ENCODE measurements at places on chromosomes 1 and 21.

DNA sequence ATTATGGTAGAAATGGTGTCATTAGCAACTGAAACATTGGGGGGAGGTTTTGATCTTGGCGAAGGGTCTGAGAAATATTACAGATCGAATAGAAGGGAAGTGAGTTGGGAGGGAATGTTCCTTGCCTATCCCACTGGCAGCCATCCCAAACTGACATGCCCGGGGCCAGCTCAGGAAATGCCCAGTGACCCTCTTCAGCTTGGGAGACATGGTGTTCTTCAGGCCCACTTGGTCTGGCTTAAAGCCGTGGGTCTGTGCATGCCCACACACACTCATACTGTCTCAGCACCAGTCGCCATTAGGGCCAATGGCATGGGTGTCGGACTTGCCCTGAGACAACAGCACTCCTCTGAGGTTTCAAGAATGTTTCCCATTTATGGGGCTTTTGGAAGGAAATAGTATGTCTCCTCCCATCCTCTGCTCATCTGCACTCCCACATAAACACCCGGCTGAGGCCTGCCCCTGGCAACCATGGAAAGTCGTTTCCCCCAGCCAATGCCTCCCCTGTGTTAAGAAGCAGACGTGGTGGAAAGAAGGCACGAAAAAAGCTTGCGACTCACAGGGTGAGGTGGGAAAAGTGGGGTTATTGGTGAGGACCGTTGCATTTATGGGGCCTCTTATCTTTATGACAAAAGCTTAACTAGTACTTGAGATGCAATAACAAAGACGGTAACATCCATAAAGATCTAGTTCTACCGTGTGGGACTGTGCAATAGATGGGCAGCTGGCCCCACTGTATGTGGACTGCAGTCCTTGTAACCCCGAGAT lies 2.0 kb downstream of the RNF186 start:
- no peaks in the 10 kb centered on the region for H3K27me3 ChIP-seq
- H3K27ac ChIP-seq: no peak overlapping the region
- no peaks in the 10 kb centered on the region for H3K36me3 ChIP-seq
- no peak for DNase-seq

GRCh38 chr1:2373551-2374251 lies 17.7 kb downstream of the MORN1 start:
- no peaks in the 10 kb centered on the region for H3K27me3 ChIP-seq
- no peak overlapping the region for H3K4me3 ChIP-seq
- no peak for DNase-seq
- no peaks in the 10 kb centered on the region for H3K36me3 ChIP-seq

DNA sequence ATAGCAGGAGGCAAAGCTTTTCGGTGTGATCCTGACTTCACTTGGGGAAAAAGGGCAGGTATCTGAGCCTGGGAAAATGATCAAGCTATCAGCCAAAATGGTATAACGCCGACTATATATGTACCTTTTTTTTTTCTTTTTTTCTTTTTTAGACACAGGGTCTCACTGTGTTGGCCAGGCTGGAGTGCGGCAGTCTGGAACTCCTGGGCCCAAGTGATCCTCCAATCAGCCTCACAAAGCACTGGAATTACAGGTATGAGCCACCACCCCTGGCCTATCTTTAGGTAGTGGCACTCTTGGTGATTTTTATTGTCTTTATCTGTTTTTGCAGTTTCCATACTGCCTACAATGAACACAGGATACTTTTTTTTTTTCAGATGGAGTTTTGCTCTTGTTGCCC lies 1.3 kb upstream of the ICMT start:
- H3K27ac ChIP-seq: no peak overlapping the region
- H3K36me3 ChIP-seq: peaks cover 2% of the 10 kb centered on the region
- H3K4me3 ChIP-seq: no peak overlapping the region
- peaks cover 26% of the 10 kb centered on the region for H3K27me3 ChIP-seq
- H3K4me1 ChIP-seq: peaks cover 11% of the 10 kb centered on the region
- DNase-seq: no peak

GRCh38 chr1:57300186-57300585 lies 123.7 kb downstream of the DAB1 start:
- no peak overlapping the region for H3K4me3 ChIP-seq
- no peaks in the 10 kb centered on the region for H3K4me1 ChIP-seq
- no peaks in the 10 kb centered on the region for H3K27me3 ChIP-seq
- no peaks in the 10 kb centered on the region for H3K36me3 ChIP-seq

DNA sequence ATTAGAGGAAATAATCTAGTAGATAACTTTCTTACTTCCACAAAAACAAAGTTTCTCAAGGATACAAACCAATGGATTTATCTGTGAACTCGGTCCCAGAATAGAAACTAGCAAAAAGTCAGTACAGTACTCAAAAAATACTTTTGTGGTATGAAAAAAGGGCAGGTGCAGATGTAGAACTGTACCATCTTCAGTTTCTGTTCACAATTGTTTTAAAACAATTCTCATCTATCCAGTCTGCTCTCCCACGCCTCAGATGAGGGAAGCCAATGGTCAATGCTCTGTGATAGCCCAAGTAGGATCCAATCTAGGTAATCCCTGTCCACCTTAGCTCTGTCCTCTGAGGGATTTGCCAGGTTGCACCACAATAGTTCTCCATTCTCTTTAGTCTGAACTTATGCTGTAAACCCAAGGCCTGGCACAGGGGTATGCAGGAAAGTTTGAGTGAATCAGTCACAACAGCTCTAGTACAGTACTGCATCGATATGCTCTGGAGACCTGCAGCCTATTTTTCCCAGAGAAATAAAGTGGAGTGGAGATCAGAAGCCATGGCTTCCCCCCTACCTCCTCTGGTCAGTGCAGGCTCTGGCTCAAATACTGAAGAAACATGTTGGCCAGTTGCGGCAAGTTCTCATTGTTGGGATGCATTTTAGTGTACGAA lies 1.4 kb downstream of the KTI12 start:
- H3K36me3 ChIP-seq: no peaks in the 10 kb centered on the region
- H3K27me3 ChIP-seq: no peaks in the 10 kb centered on the region
- no peak for DNase-seq
- peak overlapping the region; percentile 87 for H3K4me3 ChIP-seq

- no peaks in the 10 kb centered on the region for H3K27me3 ChIP-seq
- peaks cover 8% of the 10 kb centered on the region for H3K4me1 ChIP-seq
- peak; percentile 47 for DNase-seq
- no peak overlapping the region for H3K27ac ChIP-seq
- no peaks in the 10 kb centered on the region for H3K36me3 ChIP-seq
Observed at GRCh38 chr1:58836408-58836807, 52.6 kb upstream of the JUN start.

- no peaks in the 10 kb centered on the region for H3K36me3 ChIP-seq
- peaks cover 23% of the 10 kb centered on the region for H3K4me1 ChIP-seq
- H3K27ac ChIP-seq: peak overlapping the region; percentile 4
Observed at GRCh38 chr1:41427916-41428737, 56.4 kb downstream of the EDN2 start.

- DNase-seq: no peak
- no peak overlapping the region for H3K4me3 ChIP-seq
Observed at GRCh38 chr21:32193098-32193465, 85.8 kb downstream of the MIS18A start.

GRCh38 chr21:25660233-25660632 lies 21.2 kb downstream of the JAM2 start:
- H3K27me3 ChIP-seq: peaks cover 2% of the 10 kb centered on the region
- no peaks in the 10 kb centered on the region for H3K36me3 ChIP-seq
- no peak overlapping the region for H3K4me3 ChIP-seq
- DNase-seq: no peak
- no peaks in the 10 kb centered on the region for H3K4me1 ChIP-seq

GRCh38 chr1:230624097-230624713 lies 18.1 kb upstream of the COG2 start:
- no peak for DNase-seq
- H3K27ac ChIP-seq: no peak overlapping the region
- H3K4me1 ChIP-seq: no peaks in the 10 kb centered on the region

DNA sequence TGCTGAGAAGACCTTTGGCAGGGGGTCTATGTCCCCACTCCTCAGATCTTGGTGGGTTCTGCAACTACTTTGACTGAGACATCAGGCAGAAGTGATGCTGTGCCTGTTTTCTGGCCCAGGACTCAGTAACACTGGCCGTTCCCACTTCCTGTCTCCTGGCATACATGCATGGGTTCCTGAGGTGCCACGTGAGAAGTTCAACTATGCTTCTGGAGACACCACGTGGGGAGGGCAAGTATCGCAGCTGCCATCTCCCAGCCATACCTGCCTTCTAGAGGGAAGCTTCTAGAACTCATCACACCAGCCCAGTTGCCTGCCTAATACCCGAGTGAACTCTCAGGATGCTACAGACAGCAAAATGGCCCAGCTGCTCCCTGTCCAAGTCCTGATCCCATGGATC lies 65.8 kb downstream of the TRABD2B start:
- H3K36me3 ChIP-seq: no peaks in the 10 kb centered on the region
- no peak overlapping the region for H3K4me3 ChIP-seq
- H3K4me1 ChIP-seq: no peaks in the 10 kb centered on the region
- no peak overlapping the region for H3K27ac ChIP-seq

DNA sequence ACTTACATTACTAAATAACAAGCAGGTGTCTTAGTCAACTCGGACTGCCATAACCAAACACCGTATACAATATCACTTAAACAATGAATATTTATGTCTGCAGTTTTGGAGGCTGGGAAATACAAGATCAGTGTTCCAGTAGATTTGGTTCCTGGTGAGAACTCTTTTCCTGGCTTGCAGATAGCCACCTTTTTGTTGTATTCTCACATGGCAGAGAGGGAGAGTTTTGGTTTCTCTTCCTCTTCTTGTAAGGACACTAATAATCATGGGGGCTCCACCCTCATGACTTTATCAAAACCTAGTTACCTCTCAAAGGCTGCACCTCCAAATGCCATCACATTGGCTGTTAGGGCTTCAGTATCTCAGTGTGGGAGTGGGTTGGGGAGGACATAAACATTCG lies 82.9 kb upstream of the CACYBP start:
- H3K4me3 ChIP-seq: no peak overlapping the region
- no peaks in the 10 kb centered on the region for H3K4me1 ChIP-seq
- no peak for DNase-seq
- H3K36me3 ChIP-seq: no peaks in the 10 kb centered on the region
- H3K27ac ChIP-seq: no peak overlapping the region

DNA sequence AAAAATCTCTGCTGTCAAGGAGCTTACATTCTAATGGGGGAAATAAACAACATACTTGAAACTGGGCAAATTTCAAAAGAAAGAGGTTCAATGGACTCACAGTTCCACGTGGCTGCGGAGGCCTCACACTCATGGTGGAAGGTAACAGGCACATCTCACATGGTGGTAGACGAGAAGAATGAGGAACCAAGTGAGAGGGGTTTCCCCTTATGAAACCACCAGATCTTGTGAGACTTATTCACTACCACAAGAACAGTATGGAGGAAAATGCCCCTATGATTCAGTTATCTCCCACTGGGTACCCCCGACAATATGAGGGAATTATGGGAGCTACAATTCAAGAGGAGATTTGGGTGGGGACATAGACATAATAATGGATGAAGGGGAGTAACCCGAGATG lies 226.4 kb downstream of the ZP4 start:
- DNase-seq: no peak
- H3K4me1 ChIP-seq: no peaks in the 10 kb centered on the region
- H3K27me3 ChIP-seq: no peaks in the 10 kb centered on the region
- no peak overlapping the region for H3K4me3 ChIP-seq
- H3K36me3 ChIP-seq: no peaks in the 10 kb centered on the region

DNA sequence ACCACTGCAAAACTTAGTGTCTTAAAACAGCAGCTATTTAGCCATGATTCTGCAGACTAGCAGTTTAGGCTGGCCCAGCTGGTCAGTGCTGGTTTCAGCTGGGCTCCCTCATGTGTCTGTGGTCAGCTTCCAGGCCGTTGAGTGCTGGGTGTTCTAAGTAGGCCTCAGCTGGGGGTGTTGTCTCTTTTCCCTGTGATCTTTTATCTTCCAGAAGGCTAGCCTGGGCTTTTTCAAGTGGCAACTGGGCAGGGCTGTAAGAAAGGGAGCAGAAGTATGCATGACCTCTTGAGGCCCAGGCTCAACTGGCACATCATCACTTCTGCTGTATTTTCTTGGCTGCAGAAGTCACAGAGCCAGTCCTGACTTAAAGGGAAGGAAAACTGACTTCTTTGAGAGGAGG lies 136.1 kb downstream of the KIF26B start:
- no peaks in the 10 kb centered on the region for H3K27me3 ChIP-seq
- H3K4me3 ChIP-seq: no peak overlapping the region
- no peaks in the 10 kb centered on the region for H3K36me3 ChIP-seq
- DNase-seq: no peak

DNA sequence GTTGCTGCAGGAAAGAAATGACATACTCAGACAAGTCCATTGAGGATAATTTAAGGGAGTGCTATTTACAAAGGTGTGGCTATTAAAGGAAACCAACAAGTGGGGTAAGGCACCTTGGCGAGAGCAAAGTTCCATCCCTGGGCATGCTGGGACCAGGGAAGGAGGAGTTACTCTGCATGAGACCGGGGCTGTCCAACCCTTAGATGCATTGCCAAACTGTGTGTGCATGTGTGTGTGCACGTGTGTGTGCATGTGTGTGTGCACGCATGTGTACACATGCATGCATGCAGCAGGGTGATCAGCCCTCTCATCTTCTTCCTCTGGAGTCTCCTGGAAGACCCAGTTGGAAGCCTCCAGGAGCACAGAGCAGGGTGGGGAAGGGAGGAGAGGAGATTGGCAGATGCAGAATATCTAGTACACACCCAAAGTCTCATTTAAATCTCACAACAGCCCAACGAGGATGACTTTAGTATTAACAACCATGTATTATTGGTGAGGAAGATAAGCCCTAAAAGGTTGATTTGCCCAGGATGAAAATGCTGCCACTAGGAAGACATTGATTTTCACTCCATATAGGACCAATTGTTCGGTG lies 72.2 kb upstream of the CD34 start:
- no peaks in the 10 kb centered on the region for H3K36me3 ChIP-seq
- H3K27me3 ChIP-seq: peaks cover 23% of the 10 kb centered on the region
- no peak overlapping the region for H3K4me3 ChIP-seq
- H3K4me1 ChIP-seq: no peaks in the 10 kb centered on the region

- no peaks in the 10 kb centered on the region for H3K4me1 ChIP-seq
- H3K27ac ChIP-seq: no peak overlapping the region
- DNase-seq: no peak
Observed at GRCh38 chr21:35792569-35793305, 267.6 kb downstream of the SETD4 start.

DNA sequence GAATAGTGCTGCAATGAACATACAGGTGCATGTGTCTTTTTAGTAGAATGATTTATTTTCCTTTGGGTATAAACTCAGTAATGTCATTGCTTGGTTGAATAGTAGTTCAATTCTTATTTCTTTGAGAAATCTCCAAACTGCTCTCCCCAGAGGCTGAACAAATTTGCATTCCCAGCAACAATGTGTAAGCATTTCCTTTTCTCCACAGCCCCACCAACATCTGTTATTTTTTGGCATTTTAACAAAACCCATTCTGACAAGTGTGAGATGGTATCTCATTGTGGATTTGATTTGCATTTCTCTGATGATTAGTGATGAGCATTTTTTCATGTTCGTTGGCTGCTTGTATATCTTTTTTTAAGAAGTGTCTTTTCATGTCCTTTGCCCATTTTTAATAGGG lies 21.9 kb upstream of the EEIG2 start:
- DNase-seq: no peak
- H3K4me3 ChIP-seq: no peak overlapping the region
- H3K27ac ChIP-seq: no peak overlapping the region
- H3K36me3 ChIP-seq: no peaks in the 10 kb centered on the region
- H3K4me1 ChIP-seq: no peaks in the 10 kb centered on the region
- peaks cover 14% of the 10 kb centered on the region for H3K27me3 ChIP-seq

- H3K27ac ChIP-seq: no peak overlapping the region
- H3K4me1 ChIP-seq: no peaks in the 10 kb centered on the region
- no peak overlapping the region for H3K4me3 ChIP-seq
Observed at GRCh38 chr1:239306426-239306825, 79.9 kb upstream of the CHRM3 start.
